ENCODE measurements at places on chromosomes 1 and 21.

DNA sequence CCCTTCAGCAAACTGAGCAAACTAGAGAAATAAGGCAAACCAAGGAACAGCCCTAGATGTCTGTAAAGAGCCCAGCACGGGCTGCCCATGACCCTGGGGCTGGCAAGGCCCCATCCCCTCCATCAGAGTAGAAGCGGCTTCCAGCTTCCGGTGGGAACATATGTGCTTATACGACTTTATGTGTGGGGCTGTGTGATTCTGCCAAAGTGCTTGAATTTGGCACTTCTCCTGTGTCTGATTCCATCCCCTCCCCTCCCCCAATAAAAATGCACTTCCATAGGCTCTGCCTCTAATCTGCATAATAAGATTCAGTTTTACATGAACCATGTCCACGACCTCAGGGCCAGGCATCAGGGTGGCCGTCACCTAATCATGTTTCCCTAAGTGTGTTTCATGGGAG lies 236.6 kb downstream of the DSCAM start:
- no peak for DNase-seq

GRCh38 chr1:109786531-109787021 lies 22.9 kb upstream of the EPS8L3 start:
- no peak for DNase-seq

DNA sequence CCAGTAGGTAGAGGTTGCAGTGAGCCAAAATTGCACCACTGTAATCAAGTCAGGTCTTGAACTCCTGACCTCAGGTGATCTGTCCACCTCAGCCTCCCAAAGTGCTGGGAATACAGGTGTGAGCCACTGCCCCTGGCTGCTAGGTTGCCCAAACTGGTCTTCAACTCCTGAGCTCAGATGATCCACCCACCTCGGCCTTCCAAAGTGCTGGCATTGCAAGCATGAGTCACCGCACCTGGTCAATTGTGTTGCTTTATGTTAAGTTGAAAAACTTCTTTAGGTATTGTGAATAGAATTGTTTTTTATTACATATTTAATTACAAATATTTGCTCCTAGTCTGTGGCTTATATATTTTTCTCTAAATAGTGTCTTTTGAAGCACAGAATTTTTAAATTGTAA lies 80.5 kb downstream of the PRKAB2 start:
- DNase-seq: no peak

GRCh38 chr1:2091611-2092604 lies 41.7 kb downstream of the PRKCZ start:
- no peak for DNase-seq

DNA sequence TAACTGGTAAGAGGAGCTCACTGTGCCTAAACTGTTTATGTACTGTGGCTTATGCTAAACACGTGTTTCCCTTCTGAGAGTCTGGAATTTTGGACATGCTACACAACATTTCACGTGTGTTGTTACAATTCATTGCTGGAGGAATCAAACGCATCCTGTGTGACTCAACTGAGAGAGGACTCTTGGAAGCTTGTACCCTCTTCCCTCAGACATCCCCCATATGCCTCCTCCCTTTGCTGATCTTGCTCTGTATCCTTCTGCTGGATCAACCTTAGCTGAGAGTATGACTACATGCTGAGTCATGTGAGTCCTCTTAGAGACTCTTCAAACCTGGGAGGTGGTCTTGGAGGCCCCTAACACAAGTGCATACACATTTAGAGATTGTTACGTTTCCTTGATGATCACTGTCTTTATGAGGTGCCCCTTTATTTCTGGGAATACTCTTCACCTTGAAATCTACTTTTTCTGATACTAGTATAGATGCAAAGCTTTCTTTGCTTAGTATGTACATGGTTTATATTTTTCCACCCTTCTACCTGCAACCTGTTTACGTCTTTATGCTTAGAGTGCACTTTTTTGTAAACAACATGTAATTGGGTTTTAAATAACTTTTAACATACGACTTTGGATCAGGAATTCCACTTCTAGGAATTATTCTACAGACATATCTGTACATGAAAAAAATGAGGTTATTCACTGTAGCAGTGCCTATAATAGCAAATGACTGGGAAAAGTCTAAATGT lies 8.7 kb downstream of the NPHP4 start:
- no peak for DNase-seq

GRCh38 chr1:112478314-112478713 lies 30.5 kb upstream of the WNT2B start:
- no peak for DNase-seq

GRCh38 chr21:46461909-46462308 lies 3.2 kb downstream of the DIP2A start:
- DNase-seq: no peak

DNA sequence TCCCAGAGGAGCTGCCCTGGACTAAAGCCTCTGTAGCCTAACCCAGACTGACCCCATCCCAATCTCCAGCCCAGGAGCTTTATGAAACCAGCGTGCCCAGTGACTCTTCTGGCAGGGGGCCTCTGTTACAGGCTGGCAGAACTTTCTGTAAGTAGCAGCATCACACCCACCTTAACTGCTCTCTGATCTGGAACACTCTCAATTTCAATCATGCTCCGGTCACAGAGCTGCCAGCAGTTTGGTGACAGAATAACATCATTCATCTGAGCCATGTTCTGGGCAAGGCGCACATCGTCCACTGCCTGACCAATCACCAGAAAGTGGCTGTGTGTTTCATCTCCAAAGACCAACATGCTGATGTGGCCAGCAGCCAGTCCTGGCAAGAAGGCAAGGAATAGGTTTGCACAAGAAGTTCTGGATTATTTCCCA lies 14.7 kb downstream of the ADCY10 start:
- DNase-seq: no peak

- DNase-seq: no peak
Observed at GRCh38 chr1:9413071-9413876, 120.6 kb downstream of the SPSB1 start.

DNA sequence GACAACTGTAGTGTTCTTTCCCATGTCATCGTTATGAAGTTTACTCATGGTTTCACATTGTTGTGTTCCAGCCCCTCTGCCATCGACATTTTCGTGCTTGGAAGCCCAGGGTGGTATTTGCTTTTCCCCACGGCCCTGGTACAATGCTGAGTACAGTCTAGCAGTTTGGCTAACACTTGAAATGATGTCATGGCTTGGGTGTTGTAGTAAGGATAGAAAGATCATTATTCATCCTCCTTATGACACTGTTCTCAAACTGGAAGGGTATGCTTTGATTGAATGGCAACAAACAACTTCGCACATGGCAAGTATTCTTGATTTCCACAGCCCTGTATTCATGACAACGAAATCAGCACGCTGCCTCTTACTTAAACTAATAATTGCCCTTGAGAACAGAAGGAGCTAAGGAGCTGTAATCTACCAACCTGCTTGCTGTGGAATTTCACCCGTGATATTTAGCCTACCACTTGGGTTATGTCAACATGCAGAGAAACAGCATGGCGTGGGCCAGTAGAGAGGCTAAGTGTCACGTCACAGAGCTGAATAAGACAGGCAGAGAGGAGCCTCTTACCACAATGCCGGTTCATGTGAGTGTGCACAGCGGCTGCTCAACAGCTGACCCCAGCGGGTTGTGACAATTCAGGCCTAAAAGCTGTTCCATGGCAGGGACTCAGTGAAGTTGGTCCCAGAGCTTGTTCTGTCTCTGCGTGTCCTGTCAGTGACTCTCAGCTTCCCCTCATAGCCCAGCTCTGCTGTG lies 73.9 kb downstream of the KCNJ6 start:
- no peak for DNase-seq

GRCh38 chr1:116836099-116836498 lies 73.6 kb upstream of the PTGFRN start:
- no peak for DNase-seq

DNA sequence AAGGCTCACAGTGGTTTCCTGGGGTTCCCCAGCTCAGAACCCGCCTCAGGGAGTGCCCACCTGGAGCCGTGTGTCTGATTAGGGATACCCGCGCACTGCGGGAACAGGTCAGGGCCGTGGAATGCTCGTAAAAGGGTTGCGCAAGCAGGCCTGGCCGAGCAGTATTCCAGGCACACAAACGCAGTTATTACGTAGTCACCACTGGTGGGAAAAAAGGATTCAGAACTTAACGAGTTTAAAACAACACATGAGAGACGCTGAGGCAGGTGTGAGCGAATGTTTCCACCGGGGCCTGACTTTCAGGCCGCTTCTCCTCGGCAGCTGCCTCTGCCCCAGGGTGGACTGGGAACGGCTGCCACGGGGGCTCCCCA lies 18.2 kb downstream of the PLCH2 start:
- DNase-seq: no peak

Data from stimulated activated CD8-positive, alpha-beta memory T cell treated with anti-CD3 and anti-CD28 coated beads, Interleukin-7, amount 100 ng/mL, for 1 hour (primary cell).